ENCODE measurements at places on chromosomes 1 and 21.

GRCh38 chr1:53299233-53299632 is 28.6 kb downstream of the LRP8 start:
- no peak for DNase-seq

DNA sequence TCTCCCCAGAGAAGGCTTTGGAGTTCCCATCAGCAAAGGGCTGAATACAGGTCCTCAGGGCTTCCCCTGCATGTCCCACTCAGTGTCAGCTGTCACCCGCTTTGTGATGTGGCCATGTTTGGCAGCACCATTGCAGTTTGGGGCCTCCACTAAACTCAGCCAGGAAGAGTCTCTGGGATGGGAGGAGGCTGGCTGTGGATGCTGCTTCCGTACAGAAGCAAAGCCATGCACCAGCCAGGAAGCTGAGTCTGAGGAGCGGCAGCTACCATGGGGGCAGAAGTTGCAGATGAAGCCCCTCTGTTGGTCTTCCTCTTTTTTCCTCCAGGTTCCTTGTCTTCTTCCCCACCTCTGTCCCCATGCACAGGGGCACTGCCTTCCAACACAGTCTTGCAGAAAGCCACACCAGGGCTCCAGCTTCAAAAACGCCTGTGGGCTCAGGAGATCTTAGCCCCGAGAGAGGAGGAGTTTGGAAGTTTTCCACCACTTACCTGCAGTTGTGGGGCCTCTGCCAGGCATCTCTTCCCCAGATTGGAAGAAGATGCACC is 416.8 kb downstream of the NPHP4 start:
- DNase-seq, result no peak

GRCh38 chr21:38649120-38649519 is 150.8 kb upstream of the ERG start:
- no peak for DNase-seq

GRCh38 chr21:38476385-38476784 is 21.9 kb downstream of the ERG start:
- no peak for DNase-seq

- no peak for DNase-seq
Observed at GRCh38 chr1:29478151-29478791, 241.9 kb downstream of the PTPRU start.

DNA sequence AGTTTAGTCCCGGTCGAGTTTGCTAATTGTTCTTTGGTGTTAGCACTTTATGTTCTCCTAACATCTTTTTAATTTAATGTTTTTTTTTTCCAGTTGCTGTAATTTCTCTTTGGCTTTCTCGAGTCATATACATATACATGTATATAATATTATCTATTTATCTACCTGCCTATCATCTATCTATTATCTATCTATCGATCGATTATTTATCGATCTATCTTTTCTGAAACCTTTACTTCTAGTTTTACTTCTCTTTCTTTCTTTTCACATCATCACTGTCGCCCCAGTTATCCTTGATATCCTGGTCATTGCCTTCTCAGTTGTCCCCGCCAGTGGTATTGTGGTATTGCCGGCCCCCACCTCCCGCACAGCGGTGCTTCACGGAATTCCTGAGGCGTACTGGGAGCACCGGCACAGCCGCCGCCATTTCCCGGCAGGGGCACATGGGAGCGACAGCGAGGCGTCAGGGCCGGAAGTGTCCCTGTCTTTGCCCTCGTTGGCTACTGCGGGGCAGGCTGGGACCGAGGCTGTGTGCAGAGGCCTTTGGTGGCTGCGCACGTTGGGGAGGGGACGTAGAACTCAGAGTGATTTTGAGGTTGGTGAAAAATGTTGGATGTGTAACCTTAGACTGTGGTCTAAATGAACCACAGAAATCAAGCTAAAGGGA is 101.1 kb downstream of the NUF2 start:
- DNase-seq, result no peak

GRCh38 chr1:200107004-200107470 is 79.5 kb downstream of the NR5A2 start:
- DNase-seq, result no peak

DNA sequence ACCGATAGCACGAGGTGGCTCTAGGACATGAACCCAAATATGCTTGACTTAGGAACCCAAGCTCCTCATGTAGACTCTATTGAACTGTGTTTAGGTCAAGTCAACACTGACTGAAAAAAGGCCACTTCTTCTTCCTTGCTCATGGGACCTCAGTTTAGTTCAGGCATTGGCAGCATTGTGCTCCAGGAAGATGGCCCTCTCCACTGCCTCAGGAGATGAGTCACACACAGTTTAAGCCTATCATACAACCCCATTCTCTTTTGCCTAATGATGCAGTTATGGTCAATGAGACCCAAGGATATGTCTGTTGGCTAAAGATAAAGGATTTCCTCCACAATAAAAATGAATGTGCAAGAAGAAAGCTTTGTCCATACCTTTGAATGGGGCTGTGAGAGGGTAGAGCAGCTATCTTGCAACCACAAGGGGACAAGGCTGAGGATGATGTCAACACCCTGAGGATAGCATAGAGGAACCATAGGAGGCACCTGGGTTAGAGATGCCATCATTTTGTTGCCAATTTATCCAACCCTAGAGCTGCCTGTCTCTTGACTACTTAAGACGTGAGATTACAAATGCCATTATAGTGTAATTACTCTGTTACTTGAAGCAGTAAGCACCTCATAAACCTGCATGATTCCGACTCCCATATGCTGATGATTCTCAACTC is 3.0 kb upstream of the TRIM63 start:
- no peak for DNase-seq

DNA sequence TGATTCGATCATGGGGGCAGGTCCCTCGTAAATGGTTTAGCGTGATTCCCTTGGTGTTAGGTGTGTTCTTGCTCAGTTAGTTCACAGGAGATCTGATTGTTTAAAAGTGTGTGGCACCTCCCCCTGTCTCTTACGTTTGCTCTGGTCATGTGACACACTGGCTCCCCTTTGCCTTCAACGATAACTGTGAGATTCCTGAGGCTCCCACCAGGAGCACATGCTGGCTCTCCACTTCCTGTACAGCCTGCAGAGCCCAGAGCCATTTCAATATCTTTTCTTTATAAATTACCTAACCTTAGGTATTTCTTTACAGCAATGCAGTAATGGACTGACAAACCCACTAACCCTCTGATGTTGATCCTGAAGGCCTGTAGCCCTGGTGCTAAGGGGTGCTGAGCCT is 141.9 kb downstream of the FCRL5 start:
- DNase-seq, result no peak
